Stimulated activated CD4-positive, alpha-beta T cell treated with anti-CD3 and anti-CD28 coated beads, Interleukin-2, amount 100 ng/mL, for 4 hours (primary cell): ENCODE measurements at places on chromosomes 2 and 18.

DNA sequence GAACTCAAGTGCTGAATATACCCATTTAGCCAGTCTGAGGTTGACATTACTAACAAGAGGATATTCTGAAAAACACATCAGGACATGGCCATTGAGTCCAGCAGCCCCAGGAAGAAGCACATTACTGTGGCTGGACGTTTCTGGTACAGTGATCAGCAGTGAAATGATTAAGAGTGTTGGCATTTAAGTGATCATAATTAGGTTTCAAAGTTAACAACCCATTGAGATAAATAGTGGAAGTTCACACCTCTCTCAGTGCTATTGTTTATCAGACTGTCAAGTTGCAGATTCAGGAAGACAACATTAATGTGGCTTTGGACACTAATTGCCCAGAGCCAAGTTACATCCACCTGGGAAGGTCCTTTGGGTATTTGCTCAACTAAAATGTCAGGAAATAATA lies 139.5 kb upstream of the GAREM1 start:
- no peak for DNase-seq

GRCh38 chr2:169260246-169260645 lies 102.1 kb downstream of the LRP2 start:
- DNase-seq, result no peak

GRCh38 chr2:28568036-28568435 lies 72.2 kb downstream of the PLB1 start:
- DNase-seq, result no peak

- DNase-seq, result no peak
These were observed 13.4 kb upstream of the HRH4 start for GRCh38 chr18:24446953-24447538.
